Pancreas (tissue), 10 donors: ENCODE measurements at places on chromosomes 7 and 10. TPM values are rescaled to one million over a fixed set of nuclear protein-coding genes. Genes with fewer than 3 reads are reported as not detected.

GRCh38 chr10:97849103-97849686, 448 bp upstream of the GOLGA7B start:
- DNase-seq: peak; percentile 42

C10orf53 gene
- polyA plus RNA-seq: not detected

DNA sequence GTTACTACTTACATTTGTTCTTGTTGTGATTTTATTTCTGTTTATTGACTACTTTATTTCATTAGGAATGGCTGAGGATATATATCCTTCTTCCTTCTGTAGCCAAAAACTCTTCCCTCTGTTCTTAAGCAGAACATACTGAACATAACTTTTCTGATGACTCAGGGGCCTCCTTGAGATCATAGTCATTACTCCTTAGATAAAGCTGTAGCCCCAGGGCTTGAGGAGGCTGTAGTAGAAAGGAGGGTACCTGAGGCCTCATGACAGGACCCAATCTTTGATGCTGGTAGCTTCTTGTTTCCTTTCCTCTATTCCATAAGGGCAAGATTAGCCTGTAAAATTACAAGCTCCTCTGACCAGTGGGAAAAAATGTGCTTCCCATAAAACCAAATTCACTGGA, 41.2 kb upstream of the FGFR2 start:
- DNase-seq: no peak

GRCh38 chr7:135761751-135762488, 13.3 kb upstream of the FAM180A start:
- no peak for DNase-seq
